T-helper 9 cell (primary cell): ENCODE measurements at places on chromosomes 12 and 14.

DNA sequence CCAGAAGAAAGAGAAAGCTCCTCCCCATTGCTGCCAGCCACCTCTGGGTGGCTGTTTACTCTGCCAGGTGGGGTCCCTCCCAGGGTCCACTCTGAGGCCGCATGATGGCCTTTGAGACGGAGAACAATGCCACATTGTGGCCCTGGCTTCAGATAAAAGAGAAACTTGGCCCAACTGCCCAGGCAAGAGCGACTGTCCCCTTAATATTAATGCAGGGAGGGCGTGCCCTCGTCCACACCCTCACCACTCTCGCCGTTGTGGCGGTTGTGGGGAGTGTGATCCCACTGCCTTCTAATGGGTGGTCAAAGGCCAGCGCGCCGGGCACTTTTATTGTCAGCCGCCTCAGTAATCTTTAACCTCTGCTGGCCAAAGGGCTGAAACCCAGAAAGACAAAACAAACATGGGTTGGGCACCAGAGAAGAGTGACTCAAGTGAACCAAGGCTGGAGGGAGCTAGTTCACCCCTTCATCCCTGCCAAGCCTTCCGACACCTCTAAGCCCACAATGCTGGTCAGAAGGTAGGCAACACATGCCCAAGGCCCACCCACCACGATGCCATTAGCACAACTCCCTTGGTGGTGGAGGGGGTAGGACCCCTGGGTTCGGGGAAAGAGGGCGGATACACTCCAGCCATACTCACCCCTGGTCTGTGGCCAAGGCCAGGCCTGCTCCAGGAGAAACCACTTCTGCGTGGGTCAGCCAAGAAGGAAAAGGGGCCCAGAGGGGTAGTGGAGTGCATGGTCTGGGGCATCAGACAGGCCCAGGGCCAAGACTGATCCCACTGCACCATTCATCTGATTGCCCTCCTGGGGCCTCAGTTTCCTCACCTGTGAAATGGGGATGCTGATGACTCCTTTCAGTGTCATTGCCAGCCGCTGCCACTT lies 44.5 kb upstream of the BCL11B start:
- no peak for DNase-seq

GRCh38 chr14:95026851-95027463 lies 130.4 kb downstream of the DICER1 start:
- DNase-seq, result no peak

DNA sequence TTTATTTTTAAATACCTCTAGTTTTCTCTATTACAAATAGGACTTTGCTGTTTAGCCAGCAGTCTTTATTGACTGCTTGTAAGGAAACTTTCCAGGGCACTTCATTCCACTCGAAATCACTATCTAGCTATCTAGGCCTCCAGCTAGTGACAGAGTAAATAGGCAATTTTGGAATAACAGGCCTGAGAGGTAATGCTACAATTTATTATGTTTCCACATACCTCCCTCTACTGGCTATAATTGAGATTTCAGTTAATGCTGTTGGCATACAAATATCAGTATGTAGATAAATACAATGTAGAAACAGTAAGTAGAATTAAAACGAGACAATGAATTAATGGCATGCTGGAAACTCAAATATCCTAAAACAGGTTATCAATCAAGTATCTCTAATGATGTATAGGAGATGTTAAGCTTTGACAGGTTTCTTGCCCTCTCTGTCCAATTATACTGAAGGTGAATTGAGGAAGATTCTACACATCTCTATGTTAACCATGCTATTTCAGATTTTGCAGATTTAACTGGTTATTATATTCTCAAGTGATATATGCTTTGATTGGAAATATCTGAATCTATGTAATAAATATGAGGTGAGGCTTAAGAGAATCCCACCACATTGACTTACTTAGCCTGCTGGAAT lies 7.2 kb downstream of the DTD2 start:
- DNase-seq, result no peak

DNA sequence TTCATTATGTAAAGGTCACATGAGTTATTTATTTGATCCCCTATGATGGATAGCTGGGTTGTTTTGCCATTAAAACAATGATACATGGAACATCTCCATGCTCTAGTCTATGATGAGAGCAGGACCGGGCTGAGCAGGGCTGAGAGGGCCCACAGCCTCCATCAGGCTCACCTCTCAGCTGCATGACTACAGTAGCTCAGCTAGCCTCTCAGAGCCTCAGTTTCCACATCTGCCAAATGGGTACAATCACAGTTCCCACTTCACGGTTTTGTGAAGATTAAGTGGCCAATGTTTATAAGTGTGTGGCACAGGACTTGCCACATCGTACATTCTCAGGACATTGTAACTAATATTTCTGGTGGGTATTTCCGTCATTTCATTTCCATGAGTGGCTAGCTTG lies 19.9 kb upstream of the MYL2 start:
- DNase-seq, result no peak

- DNase-seq, result no peak
Measured at GRCh38 chr12:109445191-109445609, 31.9 kb downstream of the KCTD10 start.

GRCh38 chr14:99073431-99073830 lies 198.6 kb downstream of the BCL11B start:
- DNase-seq, result no peak

DNA sequence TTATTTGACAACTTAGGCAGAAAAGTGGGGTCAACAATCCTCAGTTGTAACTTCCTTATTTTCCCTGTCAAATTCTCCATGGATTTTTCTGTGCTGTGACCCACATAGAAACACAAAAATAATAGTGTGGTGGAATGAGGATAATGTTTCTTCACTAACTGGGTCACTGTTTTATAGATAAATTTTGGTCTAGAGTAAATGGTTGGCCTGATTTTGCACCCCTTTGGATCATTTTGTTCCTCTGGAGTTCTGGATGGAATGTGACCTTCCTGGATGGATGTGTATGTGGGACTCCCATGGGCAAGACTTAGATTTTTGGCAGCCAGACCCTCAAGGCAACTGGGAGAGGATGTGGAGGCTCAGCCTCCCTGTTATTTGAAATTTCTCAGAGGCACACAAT lies 52.7 kb upstream of the RNU6-8 start:
- DNase-seq, result no peak

GRCh38 chr14:45658226-45658916 lies 405.4 kb upstream of the MIS18BP1 start:
- DNase-seq, result no peak

GRCh38 chr12:38838056-38838850 lies 67.1 kb downstream of the CPNE8 start:
- DNase-seq, result no peak

DNA sequence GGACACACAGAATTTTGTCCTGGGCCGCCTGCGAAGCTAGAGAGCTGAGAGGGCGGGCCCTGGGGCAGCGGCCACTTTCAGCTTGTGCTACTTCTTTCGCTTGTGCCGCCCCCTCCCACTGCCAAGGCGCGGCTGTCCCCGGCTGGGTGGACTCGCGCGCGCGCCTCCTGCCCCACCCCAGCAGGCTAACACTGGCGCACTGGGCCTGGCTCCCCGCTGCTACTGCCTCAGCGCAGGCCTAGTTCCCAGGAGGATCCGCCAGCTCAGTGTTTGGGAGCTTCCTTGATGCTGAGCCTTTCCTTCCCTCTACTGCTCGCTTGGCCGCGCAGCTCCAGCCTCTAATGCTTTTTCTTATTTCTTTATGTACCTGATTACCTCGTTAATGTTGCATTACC lies 27.4 kb upstream of the METAP2 start:
- DNase-seq, result no peak

DNA sequence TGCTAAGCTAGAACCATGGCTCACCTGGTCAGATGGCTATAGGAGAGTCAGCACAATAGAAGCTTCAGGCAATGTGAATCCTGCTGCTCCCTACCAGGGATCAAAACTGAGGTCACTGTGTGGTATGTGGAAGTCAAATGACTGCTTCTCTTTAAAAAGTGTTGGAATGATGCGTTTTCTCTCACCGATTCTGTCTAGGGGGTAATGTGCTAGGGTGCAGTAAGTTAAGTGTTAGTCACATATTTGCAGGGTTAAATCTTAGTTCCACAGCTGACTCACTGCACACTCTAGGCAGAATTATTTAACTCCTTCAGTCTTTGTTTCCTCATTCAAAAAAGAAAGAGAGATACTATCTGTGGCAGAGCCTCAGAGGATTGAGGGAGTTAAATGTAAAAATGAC lies 696.6 kb downstream of the DIO2 start:
- DNase-seq, result no peak

DNA sequence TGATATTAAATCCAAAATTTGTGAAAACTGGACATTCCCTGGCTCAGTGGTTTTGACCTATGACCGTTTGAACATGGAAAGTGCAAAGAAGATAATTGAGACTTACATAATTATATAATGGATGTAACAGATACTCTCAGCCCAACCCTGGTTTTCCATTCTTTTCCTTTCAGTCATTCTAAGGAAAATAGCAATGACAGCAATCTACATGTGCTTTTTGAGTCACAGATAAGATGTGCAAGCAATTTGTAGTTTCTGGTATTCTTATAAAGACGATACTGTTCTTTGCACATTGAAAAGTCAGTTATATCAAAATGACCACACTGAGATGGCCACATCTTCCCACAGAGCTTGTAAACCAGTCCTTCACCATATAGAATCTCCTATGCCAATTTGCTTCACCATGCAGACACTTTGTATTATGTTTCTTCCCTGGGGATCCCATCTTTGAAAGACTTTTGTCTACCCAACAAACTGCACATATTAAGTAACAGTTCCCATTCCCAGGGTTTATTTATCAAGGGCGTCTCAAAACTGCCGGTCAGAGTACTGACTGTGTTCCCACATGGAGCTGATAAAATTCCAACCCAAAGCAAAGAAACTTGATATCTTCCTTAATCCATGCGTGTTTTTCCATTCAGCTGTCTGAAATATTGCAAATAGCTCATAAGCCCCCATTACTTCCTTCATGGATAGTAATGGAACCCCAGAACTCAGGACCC lies 34.8 kb downstream of the PLXNC1 start:
- DNase-seq, result no peak

DNA sequence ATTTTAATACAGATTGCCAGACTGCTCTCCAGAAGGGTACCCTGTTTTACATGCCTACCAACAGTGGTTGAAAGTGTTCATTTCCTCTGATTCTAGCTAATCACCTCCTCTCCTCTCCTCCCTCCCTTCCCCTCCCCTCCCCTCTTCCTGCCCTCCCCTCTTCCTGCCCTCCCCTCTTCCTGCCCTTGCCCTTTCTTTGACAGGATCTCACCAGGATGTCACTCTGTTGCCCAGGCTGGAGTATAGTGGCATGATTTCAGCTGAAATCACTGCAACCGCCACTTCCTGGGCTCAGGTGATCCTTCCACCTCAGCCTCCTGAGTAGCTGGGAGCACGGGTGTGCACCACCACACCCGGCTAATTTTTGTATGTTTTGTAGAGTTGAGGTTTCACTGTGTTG lies 24.7 kb downstream of the APAF1 start:
- DNase-seq, result no peak

GRCh38 chr14:29755311-29756018 lies 172.2 kb downstream of the PRKD1 start:
- DNase-seq, result no peak

GRCh38 chr14:74582910-74583581 lies 29.0 kb downstream of the LTBP2 start:
- DNase-seq, result no peak

DNA sequence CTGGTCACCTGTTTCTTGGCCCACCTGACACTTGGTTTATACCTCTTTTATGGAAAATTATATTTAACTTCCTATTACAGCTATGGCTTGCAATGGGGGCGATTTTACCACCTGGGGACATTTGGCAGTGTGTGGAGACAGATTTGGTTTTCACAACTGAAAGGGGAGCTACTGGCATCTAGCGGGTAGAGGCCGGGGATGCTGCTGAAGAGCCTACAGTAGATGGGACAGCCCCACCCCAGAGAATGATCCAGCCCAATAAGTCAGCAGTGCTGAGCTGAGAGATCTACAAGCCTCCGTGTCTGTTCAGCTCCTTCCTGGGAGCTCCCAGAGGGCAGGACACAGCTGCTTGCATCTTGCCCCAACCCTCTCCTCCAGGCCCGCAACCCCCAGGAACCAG lies 302.8 kb downstream of the CACNA1C start:
- DNase-seq, result no peak

- DNase-seq, result no peak
Measured at GRCh38 chr12:110234331-110234751, 46.7 kb upstream of the ATP2A2 start.

DNA sequence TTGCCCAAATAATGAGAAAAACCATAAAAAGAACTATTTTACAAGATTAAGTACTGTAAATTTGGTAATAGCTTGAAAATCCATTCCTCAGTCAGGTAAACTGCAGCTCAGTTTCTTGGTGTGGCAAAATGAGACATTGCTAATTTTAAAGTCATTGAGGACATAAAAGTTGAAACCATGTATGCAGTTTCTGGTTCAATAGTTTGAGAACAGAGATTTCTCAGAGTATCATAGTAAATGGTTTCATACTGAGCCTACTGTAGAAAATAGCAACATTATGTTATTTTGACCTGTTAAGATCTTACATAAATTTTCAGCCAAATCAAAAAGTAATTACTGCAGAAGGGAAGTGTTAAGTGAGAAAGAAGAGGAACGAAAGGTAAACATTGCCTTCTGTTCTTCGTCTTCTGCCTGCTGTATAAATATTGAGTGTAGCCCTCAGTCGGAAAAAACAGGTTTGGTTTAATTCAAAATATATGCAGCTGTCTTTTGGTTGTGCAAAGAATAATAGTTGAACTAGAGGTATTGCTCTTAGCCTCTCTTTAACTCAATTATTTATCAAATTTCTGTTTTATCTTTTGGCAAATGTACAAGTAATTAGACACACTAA lies 119.6 kb downstream of the SYNE2 start:
- DNase-seq, result no peak

GRCh38 chr14:74507840-74508239 lies 14.3 kb downstream of the ISCA2 start:
- no peak for DNase-seq
